CD4-positive, alpha-beta T cell treated with Interleukin-6 at 100 ng/mL for 8 hours (primary cell): ENCODE measurements at places on chromosomes 16 and 17.

GRCh38 chr17:63488851-63489250 lies 12.0 kb downstream of the ACE start:
- DNase-seq: no peak

DNA sequence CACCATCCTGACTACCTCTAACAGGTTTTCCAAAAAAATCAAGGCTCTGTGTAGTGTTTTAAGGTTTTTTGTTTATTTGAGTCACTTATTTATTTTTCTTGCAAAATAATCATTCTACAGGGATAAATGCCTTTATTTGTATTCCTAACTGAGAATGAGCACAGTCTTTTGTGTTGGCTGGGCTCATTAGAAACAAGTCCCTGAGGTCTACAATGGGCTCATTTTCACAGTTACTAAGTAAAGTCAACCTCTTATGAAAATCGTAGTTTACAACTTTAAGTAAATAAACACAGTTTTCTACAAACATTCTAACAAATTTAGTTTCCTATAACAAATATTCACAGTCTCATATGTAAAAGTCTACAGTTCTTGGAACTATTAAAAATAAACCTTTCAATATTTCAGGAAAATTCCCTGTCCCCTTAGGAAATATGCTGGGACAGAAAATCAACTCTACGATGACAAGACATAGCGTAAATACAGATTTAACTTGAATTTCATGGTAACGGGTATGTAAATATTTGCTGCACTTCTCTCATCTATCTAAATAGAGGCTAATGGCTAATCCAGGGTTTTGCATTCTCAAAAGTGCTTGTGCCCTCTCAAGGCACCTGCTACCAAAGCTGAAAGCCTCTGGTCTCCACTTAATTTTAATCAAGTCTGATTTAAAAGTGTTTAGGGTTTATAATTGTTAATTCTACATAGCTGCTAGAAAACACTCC lies 31.5 kb upstream of the CDH5 start:
- no peak for DNase-seq

DNA sequence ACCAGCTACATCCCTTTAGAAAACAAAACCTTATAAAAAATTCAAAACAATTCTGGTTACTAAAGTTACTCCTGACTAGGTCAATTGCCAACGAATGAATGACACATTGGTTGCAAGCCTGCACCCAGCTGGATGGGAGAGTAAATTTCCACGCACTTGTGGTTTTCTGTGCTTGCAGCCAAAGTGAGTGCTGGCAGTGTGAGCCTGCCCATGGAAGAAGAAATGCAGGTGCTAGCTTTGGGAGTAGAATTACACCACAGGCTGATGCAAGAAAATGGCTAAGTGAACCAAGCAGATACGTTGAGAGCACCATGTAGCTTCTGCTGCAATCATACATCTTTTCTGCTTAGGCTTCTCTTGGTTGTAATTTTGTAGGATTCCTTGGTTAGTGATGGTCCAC lies 74.6 kb downstream of the SYCE1L start:
- no peak for DNase-seq

GRCh38 chr16:90046122-90046970 lies 27.1 kb upstream of the DBNDD1 start:
- no peak for DNase-seq

- peak; percentile 74 for DNase-seq
These were observed 92.0 kb upstream of the CHMP6 start for GRCh38 chr17:80899402-80900268.

DNA sequence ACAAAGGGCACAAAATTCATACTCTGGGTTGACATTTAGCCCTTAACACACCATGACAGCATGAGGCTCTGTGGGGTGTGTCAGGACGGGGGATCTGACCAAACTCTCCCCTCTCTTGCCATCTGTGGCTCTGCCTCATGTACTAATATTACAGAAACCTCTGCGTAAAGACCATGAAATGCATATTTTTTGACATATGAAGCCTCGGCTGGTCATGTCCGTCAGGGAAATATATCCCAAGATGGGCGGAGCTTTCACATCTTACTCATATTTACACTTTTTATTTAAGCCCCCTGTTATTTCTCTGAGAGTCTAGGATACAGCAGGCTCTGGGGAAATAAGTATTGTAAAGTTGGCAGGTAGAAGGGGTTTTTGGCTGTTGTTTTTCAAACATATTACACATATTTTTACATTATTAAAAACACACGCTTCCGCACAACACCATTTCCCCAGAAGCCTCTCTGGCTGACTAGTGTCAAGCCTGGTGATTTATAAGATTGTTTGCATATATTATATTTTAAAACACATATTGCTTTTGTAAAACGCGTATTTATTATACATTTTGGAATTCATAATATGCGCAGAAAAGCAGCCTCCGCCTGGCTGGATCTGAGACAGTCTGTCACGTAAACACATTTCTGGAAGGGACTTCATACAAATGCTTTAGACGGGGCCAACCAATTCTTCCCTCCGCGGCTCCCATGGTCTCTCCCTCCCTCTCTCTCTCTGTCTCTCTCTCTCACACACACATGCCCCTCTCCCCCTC lies 237.7 kb upstream of the ZFHX3 start:
- DNase-seq: no peak

- DNase-seq: no peak
These were observed 10.4 kb upstream of the LASP1NB start for GRCh38 chr17:38914741-38915638.

DNA sequence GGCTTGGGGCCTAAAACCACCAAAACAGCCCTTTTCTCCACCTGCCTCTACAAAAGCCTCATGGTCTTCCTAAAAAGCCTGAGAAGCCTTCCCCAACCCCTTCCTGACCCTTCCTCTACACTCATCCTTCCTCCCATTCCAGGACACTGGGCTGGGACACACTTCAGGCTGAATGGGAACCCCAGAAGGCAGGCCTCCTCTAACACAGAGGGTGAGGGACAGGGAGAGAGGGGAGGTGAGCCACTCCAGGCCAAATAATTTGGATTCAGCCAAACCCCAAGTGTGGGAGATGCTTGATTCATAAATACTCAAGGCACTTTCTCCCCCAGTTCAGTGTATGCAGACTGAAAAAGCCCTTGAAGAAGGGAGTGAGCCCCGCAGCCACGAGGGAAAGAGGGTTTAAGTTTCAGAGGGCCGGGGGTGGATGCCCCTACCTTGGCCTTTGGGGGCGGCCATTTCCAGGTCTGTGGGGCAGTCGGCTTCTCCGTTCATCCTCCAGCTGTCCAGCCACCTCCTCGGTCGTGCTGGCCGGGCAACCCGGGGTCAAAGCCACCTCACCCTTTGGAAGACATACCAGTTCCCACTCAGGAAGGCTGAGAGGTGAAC lies 1.6 kb downstream of the UBTF start:
- DNase-seq: no peak

- DNase-seq: peak; percentile 28
These were observed 63.4 kb downstream of the KLHDC4 start for GRCh38 chr16:87702325-87702811.

- DNase-seq: no peak
These were observed 36.2 kb upstream of the TEKT3 start for GRCh38 chr17:15377616-15378015.

DNA sequence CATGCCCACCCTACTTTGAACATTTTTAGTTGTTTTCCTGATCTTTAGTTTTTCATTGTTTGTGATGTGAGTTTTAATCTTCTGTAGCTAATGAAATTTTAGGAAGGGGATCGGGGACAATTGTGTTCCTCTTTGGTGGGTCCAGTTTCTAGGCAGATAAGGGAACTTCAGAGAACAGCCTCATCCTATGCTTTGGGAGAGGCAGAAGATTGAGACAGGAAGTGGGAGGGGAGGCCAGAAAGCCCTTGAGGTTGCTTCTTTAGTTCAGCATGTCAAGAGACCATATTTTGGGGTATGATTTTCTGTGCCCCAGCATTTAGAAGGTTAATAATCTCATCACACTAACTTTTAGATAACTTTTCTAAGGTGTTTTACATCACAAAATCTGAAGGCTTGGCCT lies 191.0 kb downstream of the TANC2 start:
- DNase-seq: no peak

- DNase-seq: no peak
These were observed 11.7 kb downstream of the TMEM238L start for GRCh38 chr17:10792151-10792550.

GRCh38 chr16:77898671-77899211 lies 110.4 kb downstream of the VAT1L start:
- DNase-seq: no peak

DNA sequence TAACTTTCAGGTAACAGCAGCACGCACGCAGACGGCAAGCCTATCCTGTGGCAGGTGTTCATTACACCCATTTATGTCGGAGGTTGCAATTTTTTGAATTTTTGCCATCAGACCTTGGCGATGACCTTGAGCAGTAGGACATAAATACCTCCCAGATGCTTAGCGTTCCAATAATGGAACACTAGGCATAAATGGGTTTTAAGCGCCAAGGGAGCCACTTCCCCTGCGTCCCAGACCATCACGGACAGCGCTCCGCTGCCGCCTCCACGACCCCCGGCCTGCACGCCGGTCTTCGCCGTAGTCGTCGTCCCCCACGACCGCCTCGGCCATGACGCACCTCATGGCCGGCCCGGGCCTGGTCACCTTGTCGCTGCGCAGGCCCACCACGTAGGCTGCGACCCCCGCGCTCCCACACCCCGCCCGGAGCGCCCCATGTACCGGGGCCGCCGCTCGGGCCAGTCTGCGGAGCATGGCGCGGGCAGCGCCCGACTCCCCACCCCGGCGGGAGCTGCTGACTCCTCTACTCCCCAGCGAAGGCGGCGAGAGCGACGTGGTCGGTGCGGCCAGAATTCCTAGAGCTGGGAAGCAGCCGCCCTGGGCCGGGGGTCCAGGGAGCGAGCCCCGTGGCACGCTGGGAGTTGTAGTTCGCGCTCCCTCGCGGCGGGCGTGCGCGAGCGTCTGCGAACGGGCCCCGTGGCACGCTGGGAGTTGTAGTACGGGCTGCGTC lies 22.7 kb downstream of the TMEM235 start:
- DNase-seq: peak; percentile 81

DNA sequence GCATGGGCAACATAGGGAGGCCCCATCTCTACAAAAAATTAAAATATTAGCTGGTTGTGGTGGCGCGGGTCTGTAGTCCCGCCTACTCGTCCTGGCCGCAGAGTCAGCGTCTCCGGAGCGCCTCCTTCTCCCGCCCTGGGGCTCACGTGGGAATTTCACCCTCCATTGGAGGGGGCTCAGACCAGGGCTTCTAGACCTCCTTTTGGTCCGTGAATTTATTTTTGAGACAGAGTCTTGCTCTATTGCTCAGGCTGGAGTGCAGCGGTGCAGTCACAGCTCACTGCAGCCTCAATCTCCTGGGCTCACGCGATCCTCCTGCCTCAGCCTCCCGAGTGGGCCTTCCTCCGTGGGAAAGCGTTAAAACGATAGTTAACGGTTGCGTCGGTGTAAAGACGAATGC lies 394 bp upstream of the NME4 start:
- DNase-seq: no peak

DNA sequence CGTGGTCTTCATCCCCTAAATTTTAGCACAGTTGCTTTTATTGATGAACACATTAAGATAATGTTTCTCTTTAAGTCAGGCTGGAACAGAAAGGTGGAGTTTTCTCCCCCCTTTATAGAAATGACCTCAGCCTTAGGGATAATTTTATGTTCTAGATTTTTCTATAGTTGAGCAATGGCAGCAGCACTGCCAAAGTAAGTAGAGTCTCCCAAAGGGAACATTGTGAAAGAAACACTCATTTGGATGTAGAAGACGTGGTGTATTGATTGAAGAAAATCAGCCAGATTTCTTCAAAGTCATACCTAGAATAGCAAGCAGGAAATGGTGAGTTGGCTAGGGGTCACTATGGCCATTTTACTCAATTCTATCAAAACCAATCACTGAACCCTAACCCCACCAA lies 122.5 kb downstream of the DNAH9 start:
- no peak for DNase-seq

GRCh38 chr17:68198931-68199836 lies 48.7 kb upstream of the AMZ2 start:
- DNase-seq: peak; percentile 34

- no peak for DNase-seq
These were observed 194.8 kb downstream of the SHCBP1 start for GRCh38 chr16:46426336-46426735.
